HEK293T (cell line): ENCODE measurements at places on chromosomes 1 and 21.
A peak's percentile ranks its signal among the peaks of the same experiment; 100 is the strongest.

DNA sequence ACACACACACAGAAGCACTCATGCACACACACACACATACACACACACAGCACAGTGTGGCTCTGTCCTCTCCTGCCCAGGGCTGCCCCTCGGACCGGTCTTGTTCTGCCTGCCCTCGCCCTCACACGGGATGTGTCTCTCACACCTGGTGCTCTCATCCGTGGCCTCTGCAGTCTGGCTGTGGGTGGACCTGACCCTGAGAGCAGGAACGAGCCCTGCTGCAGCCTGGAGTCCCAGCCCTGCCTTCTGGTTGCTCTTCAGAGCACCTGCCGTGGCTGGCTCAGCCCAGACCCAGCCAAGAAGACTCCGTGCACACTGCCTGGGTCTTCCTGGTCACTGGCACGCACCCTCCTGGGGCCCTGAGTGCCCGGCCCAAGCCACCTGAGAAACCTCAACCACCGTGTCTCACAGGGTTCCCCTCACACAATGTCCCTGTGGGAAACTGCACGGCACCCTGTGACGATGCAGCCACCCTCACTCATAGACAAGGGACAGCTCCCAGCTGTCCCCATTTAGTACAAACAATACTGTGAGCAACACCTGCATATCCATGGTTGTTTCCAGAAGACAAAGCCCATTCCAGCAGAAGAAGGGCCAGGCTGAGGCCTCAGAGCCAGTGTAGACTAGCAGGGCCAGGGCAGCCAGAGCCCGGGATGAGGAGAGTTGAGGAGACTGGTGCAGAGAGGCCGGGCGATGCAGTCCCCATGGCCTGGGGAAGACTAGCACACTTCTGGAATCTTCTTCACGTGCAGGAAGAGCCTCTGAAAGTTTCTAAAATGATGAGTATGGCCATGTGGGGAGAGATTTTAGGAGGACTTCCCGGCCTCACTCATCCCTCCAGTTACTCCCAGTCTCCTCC, 234.0 kb downstream of the NPHP4 start:
- DNase-seq: no peak

DNA sequence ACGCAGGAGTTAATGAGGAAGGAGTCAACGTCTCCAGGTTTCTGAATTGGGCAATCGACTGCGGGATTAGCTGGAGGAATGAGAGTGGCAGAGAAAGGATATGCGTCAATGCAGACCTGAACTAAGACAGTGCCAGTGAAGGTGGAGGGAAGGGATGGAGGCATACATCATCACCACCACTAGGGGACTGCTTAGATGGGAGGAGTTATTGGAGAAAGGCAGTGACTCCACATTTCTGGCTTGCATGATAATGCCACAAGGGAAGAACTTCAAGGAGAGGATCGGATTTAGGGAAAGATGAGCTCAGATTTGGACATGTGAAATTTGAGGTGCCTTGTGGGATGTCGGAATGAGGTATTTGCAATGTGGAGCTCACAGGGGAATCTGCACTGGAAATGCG, 17.5 kb downstream of the VASH2 start:
- DNase-seq: peak; percentile 76

- no peak for DNase-seq
Measured at GRCh38 chr1:212162635-212163034, 122.6 kb upstream of the PPP2R5A start.

DNA sequence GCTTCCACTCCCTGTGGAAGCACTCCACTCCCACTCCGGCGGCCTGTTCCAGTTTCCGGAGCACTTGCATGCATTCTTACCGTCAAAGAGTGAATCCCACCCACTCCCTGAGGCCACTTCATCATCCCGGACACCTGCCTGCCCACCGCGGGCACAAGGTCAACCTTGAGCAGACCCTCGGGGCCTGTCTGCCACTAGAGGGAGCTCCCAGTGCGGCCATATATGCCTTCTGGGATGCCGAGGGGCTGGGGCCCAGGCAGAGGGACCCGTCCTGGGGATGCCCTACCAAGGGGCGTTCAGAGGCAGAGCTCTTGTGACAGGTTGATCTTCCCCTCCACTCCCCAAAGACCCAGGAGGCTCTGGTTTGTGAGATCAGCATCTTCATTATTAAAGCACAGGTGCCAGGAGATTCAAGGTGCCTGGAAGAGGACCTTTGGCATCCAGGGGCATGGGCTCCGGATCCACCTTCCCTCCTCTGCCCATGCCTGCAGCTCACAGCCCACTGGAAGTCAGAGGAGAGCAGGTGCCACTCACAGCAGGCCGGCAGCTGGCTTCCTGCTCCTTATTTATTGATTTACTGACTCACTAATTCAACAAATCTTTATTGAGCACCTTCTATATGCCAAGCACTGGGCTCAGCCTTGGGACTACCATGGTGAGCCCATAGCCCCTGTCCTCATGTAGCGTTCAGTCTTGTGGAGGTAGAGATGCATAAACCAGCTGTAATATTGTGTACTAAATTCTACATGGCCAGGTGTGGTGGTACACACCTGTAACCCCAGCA, 47.3 kb downstream of the UBIAD1 start:
- peak; percentile 70 for DNase-seq

DNA sequence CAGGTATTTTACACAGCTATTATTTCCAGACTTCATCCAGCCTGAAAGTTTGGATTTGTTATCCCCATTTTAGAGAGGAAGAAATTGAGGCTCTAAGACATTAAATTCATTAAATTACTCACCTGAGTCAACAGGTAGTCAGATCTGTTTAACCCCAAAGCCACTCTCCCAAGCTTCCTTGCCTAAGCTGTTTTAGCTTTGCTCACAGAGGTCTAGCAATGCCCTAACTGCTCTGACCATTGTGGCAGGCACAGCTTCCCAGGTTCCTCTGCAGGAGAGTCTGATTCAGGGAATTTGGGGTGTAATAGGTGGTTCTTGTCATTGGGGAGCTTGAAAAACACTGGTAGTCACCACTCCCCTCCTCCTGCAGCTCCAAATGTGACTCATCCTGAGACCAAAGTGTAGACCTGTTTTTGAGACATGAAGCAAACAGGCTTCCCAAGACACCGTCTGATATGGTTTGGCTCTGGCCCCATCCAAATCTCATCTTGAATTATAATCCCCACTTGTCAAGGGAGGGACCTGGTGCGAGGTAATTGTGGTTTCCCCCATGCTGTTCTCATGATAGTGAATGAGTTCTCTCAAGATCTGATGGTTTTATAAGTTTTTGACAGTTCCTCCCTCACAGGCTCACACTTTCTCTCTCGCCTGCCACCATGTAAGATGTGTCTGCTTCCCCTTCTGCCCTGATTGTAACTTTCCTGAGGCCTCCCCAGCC, 142.8 kb upstream of the DNAH14 start:
- DNase-seq: no peak

- DNase-seq: no peak
Measured at GRCh38 chr1:47469390-47469759, 31.5 kb downstream of the FOXD2 start.

DNA sequence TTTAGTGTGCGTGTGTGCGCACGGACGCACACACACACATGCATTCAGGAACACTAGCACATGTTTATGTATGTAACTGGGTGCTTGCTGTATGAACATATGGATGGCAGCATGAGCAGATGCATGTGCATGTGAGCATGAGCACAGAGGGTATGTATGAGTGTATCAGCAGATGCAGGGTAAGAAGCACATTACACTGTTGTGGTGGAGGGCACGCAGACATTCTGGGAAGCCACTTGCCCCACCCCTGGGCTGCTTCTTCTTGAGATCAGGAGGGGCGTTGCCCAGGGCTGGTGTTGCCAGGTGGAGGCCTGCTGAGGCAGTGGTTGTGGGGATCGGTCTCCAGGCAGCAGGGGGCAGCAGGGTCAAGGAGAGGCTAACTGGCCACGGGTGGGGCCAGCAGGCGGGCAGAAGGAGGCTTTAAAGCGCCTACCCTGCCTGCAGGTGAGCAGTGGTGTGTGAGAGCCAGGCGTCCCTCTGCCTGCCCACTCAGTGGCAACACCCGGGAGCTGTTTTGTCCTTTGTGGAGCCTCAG, 3.9 kb upstream of the P3R3URF start:
- no peak for DNase-seq

DNA sequence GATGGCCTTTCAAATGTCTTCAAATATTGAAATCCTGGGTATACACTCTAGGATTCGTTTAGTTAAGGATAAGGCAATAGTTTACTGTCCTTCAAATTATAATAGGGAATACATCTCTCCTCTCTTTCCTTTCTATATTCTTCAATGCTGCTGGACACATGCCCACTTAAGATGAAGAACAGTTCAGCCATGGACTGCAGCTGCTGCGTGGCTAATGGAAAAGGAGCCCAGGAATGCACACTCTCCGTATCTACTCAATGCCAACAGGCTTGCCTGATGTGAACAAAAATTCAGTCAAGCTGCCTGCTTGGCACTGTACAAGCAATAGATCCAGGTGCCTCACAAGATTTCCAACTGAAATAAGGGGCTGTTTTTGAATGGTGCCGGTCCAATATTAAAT, 321.2 kb upstream of the LYPLAL1 start:
- DNase-seq: no peak

GRCh38 chr1:154557939-154558719, at the start of gene UBE2Q1:
TSS of gene UBE2Q1 (minus strand) at chr1:154558662. CDS start at chr1:154558553, 109 bp downstream.
- peak; percentile 48 for DNase-seq

DNA sequence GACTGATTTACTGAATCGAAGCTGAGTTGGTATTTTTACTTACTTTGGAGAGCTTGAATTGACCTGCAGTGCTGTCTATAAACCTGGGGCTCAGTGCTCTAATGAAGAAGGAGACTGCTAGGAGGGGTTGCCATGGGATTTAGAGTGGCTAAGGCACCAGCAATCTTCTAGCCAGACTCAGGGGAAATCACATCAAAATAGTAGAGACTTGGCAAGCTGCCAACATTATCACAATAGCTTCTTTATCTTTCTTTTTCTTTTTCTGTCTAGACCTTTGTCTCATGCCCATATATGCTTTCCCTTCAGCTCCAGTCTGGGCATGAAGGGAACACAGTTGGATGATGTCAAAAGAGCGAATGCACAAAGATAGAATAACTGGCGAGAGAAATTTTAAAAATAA, 301.1 kb upstream of the DPYD start:
- no peak for DNase-seq

GRCh38 chr1:202659541-202659940, 50.7 kb downstream of the SYT2 start:
- DNase-seq: no peak

GRCh38 chr21:27380303-27380702, 413.4 kb upstream of the ADAMTS5 start:
- DNase-seq: no peak

DNA sequence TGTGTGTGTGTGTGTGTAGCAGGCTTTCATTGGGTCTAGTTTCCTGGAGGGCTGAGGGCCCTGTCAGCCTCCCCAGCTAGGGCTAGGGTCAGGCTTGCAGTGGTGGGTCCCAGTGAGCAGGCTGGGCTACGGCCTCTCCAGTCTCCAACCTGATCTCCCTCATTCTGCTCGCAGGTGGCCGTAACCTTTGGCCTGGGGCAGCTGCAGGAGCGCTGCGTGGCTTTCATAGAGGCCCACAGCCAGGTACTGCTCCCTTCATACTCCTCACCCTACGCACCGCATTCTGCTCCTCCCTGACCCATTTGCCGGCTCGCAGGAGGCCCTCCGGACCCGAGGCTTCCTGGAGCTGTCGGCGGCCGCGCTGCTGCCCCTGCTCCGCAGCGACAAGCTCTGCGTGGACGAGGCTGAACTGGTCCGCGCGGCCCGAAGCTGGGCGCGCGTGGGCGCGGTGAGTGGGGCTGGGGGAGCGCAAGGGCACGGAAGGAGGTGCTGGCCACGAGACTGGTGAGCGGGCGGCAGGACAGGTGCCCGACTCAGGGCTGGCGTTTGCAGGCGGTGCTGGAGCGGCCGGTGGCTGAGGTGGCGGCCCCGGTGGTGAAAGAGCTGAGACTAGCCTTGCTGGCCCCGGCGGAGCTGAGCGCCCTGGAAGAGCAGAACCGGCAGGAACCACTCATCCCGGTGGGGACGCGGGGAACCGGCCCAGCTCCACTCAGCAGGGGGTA, 4.7 kb downstream of the BTBD19 start:
- no peak for DNase-seq

GRCh38 chr1:239772446-239772845, 319.2 kb upstream of the FMN2 start:
- DNase-seq: no peak
